Activated naive CD8-positive, alpha-beta T cell treated with anti-CD3 and anti-CD28 coated beads for 36 hours (primary cell): ENCODE measurements at places on chromosomes 4 and X. TPM values are rescaled to one million over a fixed set of nuclear protein-coding genes. Genes with fewer than 3 reads are reported as not detected.

The AFP gene
- not detected for total RNA-seq

The EPGN gene
- total RNA-seq, result not detected

The ATOH1 gene
- not detected for total RNA-seq

The PCDH19 gene
- not detected for total RNA-seq

The PGRMC2 gene
- 47.0 TPM for total RNA-seq

The TSPAN6 gene
- 0.43 TPM for total RNA-seq

The CEP135 gene
- total RNA-seq, result 14.6 TPM

The IGFBP7 gene
- total RNA-seq, result not detected

The CXCL1 gene
- not detected for total RNA-seq

The CLOCK gene
- total RNA-seq, result 11.4 TPM

The MAGEA8 gene
- total RNA-seq, result not detected

The ALB gene
- total RNA-seq, result not detected

The ETDB gene
- not detected for total RNA-seq

The PNCK gene
- 1.0 TPM for total RNA-seq

The DKK2 gene
- total RNA-seq, result not detected

The DUSP21 gene
- total RNA-seq, result not detected

The PRRG3 gene
- total RNA-seq, result not detected

The SMIM10L2A gene
- total RNA-seq, result 0.38 TPM

The CXCL10 gene
- total RNA-seq, result 2.1 TPM

The CRLF2 gene
- total RNA-seq, result 0.40 TPM

The ATP1B4 gene
- not detected for total RNA-seq

The P2RY4 gene
- not detected for total RNA-seq

The CXorf65 gene
- 10.4 TPM for total RNA-seq

The KLHL4 gene
- total RNA-seq, result not detected

The MAGT1 gene
- total RNA-seq, result 41.3 TPM

The ADGRG4 gene
- total RNA-seq, result not detected

The PCYT1B gene
- 0.74 TPM for total RNA-seq

The NSG1 gene
- total RNA-seq, result 3.8 TPM

The SPARCL1 gene
- not detected for total RNA-seq

The GPR173 gene
- 0.56 TPM for total RNA-seq

The CTAG1A gene
- total RNA-seq, result not detected

The STARD8 gene
- total RNA-seq, result 0.50 TPM

The NR3C2 gene
- total RNA-seq, result 6.2 TPM

The MAGEB10 gene
- total RNA-seq, result not detected

The DTHD1 gene
- total RNA-seq, result 0.08 TPM

The ARHGEF6 gene
- total RNA-seq, result 34.4 TPM

The AFF1 gene
- 31.5 TPM for total RNA-seq

The VEGFD gene
- total RNA-seq, result not detected

The TGIF2LX gene
- not detected for total RNA-seq

The FAM184B gene
- total RNA-seq, result 0.04 TPM

The DCAF8L1 gene
- total RNA-seq, result not detected

The SOWAHD gene
- total RNA-seq, result 0.18 TPM

The DGAT2L6 gene
- total RNA-seq, result not detected

The BEND2 gene
- total RNA-seq, result not detected

The ETDA gene
- total RNA-seq, result not detected

The FABP2 gene
- total RNA-seq, result not detected

The ADAMTS3 gene
- not detected for total RNA-seq

The HPSE gene
- 6.5 TPM for total RNA-seq

The ENPEP gene
- total RNA-seq, result not detected

The ERCC6L gene
- 13.1 TPM for total RNA-seq

The OTC gene
- total RNA-seq, result not detected

The IQCM gene
- not detected for total RNA-seq

The BOD1L1 gene
- total RNA-seq, result 34.8 TPM
